Activated T-cell treated with anti-CD3 and anti-CD28 coated beads for 4 hours (primary cell): ENCODE measurements at places on chromosomes 5 and 9.

GRCh38 chr9:16257604-16258003 is 612.9 kb downstream of the BNC2 start:
- no peak for DNase-seq

GRCh38 chr9:125997196-125997823 is 250.1 kb downstream of the PBX3 start:
- no peak for DNase-seq

DNA sequence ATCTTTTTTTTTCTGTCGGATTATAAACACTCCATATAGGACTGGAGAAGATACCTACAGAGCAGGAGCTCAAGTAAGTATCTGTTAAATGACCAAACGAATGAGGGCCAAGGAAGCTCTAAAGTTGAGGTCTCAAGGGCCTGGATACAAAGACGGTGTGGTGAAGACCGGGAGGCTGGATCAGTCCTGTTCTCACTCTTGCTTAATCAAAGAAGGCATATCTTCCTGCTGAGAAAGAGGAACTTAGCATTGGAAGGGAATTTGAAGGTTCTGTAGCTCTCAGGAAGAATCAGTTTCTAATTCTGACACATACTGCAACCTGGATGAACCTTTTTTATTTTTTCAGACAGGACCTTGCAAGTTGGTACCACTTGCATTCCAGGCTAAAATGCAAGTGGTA is 28.3 kb upstream of the PAX5 start:
- no peak for DNase-seq

- DNase-seq: no peak
Observed at GRCh38 chr5:91830361-91830953, 447.3 kb upstream of the ARRDC3 start.

- no peak for DNase-seq
Observed at GRCh38 chr5:33032271-33033070, 321.4 kb downstream of the NPR3 start.
